NCI-H69 (cell line): ENCODE measurements at places on chromosomes 2 and 18.

GRCh38 chr2:233926806-233927205 lies 9.6 kb downstream of the TRPM8 start:
- no peak for DNase-seq

GRCh38 chr18:63480915-63481314 lies 4.2 kb downstream of the SERPINB5 start:
- DNase-seq: no peak

DNA sequence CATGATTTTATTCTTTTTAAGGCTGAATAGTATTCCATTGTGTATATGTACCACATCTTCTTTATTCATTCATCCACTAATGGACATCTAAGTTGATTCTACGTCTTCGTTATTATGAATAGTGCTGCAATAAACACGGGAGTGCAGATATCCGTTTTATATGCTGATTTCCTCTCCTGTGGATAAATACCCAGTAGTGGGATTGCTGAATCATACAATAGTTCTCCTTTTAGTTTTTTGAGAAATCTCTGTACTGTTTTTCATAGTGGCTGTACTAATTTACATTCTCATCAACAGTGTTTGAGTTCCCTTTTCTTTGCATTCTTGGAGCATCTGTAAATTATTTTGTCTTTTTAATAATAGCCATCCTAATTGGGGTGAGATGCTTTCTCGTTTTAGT lies 114.5 kb downstream of the RGPD3 start:
- DNase-seq: no peak

- DNase-seq: no peak
These were observed 5.3 kb upstream of the REG1A start for GRCh38 chr2:79114797-79115494.

DNA sequence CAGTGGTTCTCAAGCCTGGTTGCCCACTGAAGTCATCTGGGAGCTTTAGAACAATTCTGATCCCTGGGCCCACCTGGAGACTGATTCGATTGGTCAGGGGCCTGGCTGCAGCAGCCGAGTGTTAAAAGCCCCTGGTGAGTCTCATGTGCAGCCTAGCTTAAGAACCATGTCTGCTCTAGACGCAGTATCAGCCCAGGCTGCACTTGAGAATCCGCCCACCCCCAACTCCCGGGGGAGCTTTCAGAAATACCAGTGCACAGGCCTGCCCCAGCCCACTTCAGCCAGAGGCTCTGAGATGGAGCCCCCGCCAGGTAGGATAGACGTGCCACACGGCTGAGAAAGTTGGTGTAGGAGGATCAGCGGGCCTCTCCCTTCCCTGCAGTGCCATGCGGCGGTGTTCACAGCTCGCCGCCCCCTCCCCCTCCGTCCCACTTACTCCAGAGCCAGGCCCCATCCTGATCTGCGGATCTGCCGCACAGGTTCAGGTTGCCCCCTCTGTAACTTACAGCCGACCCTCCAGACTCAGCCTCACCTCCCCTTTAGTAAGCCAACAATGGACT lies 209.0 kb upstream of the RAB12 start:
- DNase-seq: no peak

- DNase-seq: no peak
These were observed 14.8 kb upstream of the ALPI start for GRCh38 chr2:232441147-232441651.

DNA sequence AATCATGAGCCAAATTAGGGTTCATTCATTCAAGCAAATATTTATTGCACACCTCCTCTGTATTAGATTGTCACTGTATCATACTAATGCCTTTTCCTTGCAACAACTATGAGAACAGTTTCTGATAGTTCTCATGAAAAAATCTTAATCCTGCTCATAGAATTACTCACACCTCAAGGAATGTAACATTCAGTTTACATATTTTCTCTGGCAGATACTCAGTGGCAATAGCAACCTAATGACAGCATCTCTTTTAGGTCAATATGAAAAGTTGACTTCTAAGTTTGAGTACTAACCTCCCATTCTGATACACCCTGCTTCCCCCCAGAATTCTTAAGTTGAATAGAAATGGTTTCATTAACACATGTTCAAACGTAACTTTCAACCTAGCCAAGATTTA lies 132.0 kb downstream of the VWC2L start:
- no peak for DNase-seq

DNA sequence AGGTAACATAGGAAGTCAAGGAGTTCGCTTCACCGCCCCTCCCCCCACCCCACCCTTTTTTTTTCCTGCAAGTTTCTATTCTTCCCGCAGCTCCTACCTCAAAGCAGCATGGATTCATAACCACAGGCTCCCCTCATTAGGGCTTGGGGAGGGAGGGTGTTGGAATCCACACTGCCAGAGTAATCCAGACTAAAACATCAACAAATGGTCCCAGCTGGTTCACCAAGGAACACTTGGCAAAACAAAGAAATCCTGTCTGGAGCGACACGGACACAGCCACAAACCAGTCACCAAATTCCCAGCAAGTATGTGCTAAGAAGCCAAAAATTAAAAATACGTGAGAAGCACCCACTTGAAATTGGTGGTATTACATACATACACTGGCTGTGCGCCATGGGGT lies 106.9 kb upstream of the PPP1CB start:
- peak; percentile 32 for DNase-seq

DNA sequence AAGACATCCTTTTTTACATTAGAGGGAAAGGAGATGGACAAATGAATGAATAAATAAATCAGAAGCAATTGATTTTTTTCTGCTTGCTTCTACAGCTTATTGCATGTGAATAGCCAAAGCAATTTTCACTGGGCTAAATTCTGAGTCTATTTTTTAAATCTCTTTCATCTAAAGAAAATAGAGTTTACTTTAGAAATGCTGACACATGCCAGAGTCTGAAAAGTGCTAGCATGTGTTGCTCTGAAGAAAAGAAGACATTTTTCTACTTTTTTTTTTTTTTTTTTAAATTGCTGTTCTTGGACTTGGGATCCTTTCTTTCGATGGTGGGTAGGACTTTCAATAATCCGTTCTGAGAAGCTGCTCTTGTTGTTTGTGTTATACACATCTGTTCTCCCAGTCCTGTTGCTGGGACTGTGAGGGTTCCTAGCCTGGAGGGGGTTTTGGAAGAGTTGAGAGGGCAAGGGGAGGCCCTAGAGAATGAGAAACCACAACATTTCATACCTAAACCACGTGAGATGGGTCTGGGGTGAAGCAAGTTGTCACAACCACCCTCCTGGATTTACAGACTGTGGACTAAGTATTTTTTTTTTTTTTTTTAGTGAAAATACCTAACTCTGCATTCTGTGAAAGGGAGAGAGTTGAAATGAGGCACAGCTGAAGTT lies 193.5 kb downstream of the PRKCE start:
- DNase-seq: no peak
